RWPE2 (cell line): ENCODE measurements at places on chromosomes 2 and 18.

DNA sequence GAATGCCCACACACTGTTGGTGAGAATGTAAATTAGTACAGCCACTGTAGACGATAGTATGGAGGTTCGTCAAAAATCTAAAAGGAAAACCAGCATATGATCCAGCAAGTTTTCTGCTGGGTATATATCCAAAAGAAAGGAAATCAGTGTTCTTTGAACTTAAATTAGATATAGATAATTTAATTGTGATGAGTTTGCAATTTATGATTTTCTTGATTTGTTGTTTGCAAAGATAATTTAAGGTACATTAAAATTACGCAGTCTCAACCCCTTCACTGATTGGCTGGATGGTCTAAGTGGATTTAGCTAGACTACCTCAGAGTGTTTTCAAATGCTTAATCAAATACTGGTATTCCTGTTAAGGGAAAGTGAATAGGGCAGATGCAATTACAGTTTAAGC, 302.2 kb downstream of the GALNT13 start:
- no peak for DNase-seq

DNA sequence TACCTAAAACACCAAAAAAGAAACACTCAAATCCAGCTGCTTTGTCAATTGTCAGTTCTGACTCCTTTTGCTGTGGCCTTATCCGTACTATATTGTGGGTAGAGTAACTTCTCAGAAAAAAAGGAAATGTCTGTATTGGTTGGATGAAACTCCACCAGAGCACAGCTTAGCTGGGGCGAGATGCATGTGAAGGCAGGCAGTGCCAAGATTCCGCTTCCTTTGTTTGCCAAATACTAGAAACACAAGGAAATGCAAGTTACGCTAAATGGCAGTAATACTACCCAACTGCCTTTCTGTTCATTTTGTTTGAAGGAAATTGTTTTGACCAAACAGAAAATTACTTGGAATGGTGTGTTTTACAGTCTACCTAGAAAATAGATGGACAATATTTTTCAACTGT, 10.0 kb downstream of the KLF11 start:
- DNase-seq = no peak

DNA sequence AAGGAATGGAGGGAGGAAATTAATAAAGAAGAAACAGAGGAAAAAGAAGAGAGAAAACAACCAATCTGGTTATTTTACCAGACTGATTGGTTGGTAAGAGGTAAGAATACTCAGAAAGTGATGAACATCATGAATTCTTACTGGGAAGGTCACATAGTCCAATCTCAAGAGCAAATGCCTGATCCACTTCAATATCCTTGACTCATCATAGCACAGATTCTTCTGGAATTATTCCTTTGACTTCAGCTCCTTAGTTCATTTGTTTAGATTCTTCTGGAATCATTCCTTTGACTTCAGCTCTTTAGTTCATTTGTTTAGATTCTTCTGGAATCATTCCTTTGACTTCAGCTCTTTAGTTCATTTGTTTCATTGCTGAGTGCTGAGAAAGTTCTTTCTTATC, 2030.6 kb upstream of the CELF4 start:
- DNase-seq = no peak

GRCh38 chr2:136517716-136518115, 247.6 kb upstream of the THSD7B start:
- DNase-seq = no peak

- no peak for DNase-seq
These were observed 1639.1 kb downstream of the SUCLG1 start for GRCh38 chr2:82819951-82820350.

DNA sequence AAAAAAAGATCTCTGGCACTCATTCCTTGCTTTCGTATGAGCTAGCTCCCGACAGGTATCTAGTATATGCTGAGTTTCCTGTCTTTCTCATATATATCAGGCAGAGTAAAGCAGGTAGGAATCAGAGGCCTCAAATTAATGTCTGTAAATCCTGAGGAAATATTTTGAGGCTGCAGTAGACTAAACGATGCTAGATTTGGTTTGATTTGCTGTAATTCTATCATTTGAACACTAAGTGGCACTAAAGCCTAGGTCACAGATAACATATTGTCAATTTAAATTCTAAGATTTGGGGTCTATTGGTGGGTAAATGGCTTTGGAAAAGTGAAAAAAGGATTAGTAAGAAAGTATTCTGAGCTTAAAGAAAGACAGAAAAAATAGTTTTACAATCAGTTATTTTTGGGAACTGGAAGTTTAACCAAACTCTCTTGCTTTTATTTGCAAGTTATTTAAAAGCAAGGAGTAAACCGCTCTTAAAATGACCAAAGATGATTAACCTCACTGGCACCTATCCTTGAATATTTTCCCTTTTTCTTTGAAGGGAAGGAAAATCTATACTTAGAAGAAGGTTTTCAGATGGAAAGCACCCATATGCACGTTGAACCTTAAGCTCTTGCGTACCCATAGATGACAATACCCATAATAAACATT, 37.6 kb upstream of the SLC4A10 start:
- DNase-seq = no peak

DNA sequence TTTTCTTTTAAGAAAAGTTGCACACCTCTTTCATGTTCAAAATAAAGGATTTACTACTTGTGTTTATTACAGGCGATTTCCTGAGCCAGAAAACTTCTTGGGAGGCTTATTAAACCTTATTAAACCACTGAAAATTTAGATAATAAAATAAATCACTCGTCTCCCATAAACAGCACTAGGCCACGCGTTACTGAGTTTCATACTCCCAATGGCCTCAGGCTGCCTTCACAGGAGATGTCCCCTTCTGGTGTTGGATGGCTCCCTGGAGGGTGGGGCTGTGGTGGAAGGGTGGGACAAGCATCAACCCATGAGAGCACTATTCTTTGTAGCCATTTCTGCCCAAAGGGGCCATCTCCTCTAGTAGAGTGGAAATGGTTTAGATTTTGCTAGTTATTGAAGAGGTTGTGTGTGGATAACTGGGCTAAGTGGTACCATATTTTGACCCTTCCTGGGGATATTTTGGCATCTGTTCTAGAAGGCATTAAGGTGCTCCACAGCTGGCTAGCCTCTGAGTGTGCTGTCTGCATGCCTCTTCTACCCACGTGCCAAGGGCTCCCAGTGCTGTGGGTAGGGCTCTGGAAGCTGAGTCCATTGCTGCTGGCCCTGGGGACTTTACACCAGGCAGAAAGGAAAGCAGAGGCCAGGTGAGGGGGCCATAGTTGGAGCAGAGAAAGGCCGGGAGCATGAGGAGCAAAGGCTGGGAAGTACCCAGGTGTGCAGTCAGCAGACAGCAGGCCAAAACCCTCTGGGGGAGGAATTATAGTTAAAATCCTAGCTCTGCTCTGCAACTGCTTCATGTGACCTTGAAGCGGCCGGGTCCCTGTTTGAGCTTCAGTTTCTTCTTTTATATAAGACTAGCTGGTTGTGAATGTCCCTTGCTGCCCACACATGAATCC, 121.7 kb upstream of the SMAD2 start:
- DNase-seq = no peak

- DNase-seq = no peak
These were observed 24.0 kb upstream of the ITGB6 start for GRCh38 chr2:160224060-160224459.

- no peak for DNase-seq
These were observed 9.1 kb upstream of the SAP130 start for GRCh38 chr2:128036748-128037607.

DNA sequence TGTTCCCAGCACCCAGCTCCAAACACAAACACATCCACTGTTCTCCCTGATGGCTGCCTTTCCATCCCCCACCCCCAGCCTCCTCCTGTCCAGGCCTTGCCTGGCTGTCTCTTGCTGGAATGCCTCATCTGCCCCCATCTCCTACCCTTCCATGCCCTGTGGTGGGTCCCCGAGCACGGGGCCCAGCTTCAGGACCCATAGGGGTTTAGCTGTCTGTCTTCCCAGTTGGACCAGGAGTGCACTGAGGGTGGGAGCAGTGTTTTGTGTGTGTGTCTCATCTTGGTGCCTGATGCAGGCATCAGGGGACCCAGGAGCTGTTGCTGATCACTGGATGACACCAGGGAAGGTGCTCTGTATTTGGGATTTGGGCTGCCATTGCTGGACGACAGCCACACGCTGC, 34.5 kb downstream of the GLI2 start:
- DNase-seq = peak; percentile 25

GRCh38 chr18:26719896-26720295, 145.6 kb downstream of the AQP4 start:
- no peak for DNase-seq

GRCh38 chr18:8788503-8789429, 83.4 kb downstream of the MTCL1 start:
- DNase-seq = no peak
